Activated CD8-positive, alpha-beta memory T cell treated with anti-CD3 and anti-CD28 coated beads for 4 hours (primary cell): ENCODE measurements at places on chromosomes 1 and 21.

- DNase-seq, result no peak
Measured at GRCh38 chr1:243742819-243743218, 107.2 kb downstream of the AKT3 start.

- DNase-seq, result no peak
Measured at GRCh38 chr1:222347627-222348026, 200.3 kb downstream of the HHIPL2 start.

GRCh38 chr1:7287013-7287412 lies 484.1 kb upstream of the VAMP3 start:
- no peak for DNase-seq

DNA sequence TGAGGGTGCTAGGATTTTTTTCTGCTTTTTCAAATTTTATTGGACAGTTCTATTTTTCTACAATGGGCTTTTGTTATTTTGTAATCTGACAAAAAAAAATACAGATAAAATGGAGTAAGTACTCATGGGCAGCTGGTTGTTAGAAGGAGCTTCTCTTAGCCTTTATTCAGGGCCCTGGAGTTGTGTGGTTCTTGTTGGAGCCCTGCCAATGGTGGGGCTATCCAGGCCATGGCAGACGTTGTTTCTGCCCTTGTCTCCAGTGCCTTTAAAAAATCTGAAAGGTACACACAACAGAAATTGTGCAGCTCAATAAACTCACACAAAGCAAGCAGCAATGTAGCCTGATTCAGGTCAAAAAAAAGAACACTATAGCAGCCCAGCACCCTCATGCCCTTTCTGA lies 153.5 kb upstream of the GALNT2 start:
- DNase-seq, result no peak

GRCh38 chr1:3679098-3679555 lies 26.8 kb downstream of the TP73 start:
- DNase-seq, result no peak

GRCh38 chr1:161226759-161227158 lies 899 bp downstream of the TOMM40L start:
- no peak for DNase-seq
